ENCODE measurements at places on chromosomes 16 and 17.

- no peak for DNase-seq
Observed at GRCh38 chr17:27469256-27469655, 13.0 kb downstream of the KSR1 start.

GRCh38 chr16:21338537-21339268 is 60.6 kb upstream of the CRYM start:
- no peak for DNase-seq

DNA sequence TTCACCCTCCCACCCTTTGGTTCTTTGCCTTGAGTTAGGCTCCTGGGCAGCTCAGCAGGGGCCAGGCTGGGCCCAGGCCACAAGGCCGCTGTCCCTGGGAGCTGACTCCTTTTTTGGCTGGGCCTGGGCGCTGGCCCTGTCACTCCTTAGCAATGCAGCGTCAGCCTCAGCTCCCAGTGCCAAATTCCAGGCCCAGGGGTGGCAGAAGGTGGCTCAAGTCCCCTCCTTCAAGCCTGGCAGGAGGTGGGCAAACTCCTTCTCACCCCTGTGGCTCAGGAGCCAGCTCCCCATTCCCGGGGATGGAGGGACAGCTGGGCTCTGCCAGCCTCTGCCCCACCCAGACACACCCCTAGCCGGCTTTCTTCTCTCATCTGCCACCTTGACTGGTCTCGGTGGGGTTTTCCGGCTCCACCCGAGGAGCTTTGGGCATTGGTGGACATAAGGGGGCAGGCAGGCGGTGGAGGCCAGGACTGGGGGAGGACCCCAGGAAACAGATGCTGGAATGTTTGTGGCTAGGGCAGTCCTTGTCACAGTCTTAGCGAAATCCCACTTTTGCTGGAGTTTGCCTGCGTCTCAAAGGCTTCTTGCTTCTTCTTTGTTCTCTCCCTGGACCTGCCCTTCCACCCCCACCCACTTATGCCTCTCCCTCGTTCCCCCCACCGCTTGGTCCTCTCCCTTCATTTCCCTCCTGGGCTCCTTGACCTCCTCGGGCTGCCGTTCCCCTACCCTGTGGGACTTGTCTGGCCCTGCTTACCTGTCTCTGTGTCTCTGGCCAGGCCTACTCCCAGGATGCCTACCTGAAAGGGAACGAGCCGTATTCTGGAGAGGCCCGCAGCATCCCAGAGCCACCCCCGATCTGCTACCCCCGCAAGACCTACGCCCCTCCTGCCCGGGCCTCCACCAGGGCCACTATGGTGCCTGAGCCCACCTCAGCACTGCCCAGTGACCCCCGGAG is 37.4 kb downstream of the ARHGAP23 start:
- DNase-seq, result no peak

GRCh38 chr16:1398351-1398750 is 16.2 kb downstream of the UNKL start:
- DNase-seq, result no peak

DNA sequence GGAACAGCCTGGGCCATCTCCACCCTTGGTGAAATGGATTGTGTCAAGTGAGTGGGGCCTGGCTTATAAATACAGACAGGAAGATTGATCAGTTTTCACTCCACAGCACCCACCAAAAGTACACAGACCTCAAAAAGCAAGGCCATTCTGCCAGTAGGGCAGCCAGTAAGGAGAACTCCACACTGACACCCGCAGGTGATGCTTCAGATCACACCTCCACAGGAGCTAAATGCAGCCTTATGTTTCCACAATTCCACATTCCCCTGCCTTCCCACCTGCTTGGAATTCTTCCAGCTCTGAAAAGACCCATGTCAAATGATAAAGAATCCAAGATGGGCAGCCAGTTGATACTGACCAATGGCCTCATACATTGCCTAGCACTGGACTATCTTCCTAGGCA is 191.1 kb downstream of the ZFHX3 start:
- DNase-seq, result no peak

GRCh38 chr17:74276051-74276476 is 2.0 kb downstream of the DNAI2 start:
- no peak for DNase-seq

DNA sequence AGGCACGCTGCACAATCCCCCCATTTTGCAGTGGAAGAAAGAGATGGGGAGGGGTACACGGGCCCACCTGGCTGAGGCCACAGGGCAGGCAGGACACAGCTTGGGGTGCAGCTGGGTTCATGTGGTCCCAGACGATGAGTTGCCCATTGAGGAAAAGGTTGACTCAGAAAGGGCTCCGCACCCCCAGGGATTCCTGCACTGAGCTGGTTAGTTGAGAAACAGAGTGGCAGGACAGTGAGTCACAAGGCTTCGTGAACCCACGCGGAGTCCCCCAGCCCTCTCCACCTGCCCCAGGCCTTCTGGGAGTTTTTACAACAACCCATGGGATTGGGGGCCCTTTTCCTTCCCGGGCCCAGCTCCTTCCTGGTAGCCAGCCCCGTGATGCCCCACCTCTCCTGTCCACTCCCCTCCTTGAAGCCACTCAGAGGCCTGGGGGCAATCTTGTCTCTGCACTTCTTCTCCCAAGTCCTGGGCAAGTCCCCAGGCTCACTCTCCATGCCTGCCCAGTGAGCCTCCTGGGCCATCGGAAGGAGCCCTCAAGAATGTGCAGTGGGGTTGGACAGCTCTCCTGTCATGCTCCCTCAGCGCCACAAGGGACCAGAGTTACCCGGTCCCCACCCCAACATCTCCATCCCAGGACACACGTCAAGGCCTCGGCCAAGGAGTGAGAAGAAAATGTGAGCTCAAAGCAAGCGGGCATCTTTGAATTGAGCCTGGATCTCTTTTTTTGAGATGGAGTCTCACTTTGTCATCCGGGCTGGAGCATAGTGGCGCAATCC is 251.2 kb downstream of the PARN start:
- DNase-seq, result no peak

- no peak for DNase-seq
Observed at GRCh38 chr16:15054357-15055140, 1.3 kb downstream of the NTAN1 start.

Measured in suppressor macrophage treated with lipopolysaccharide for 4 hours (primary cell).